ENCODE measurements at places on chromosomes 3 and 15.

DNA sequence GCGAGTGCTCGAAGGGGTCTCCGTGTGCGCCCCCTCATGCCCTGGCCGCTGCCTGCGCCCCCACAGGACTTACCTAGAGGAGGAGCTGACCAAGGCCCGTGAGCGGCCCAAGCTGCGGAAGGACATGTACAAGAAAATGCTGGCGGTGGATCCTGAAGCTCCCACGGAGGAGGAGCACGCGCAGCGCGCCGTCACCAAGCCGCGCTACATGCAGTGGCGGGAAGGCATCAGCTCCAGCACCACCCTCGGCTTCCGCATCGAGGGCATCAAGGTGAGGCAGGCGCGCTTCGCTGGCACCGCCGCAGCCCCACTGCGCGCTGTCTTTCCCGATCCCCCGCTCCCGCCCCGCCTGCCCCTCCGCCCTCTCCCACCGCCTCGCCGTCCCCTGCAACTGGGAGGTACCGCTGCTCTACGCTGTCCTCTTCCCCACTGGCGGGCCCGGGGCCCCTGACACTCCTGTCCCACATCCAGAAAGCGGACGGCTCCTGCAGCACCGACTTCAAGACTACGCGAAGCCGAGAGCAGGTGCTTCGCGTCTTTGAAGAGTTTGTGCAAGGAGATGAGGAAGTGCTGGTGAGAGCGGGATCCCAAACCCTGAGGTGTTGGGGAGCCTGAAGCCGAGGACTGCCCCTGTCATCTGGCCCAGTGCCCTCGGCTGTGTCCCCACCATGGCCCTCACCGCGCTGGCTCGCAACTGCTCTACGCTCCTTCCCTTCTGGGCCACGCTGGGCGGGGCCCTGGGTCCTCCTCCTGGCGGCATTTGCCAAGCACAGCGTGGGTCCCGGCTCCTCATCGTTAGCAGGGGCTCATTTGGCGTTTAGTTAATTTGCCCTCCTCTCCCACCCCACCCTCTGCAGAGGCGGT lies 8.5 kb downstream of the ITPKA start:
- DNase-seq = no peak

- DNase-seq = no peak
Measured at GRCh38 chr3:54706738-54707137, 221.1 kb downstream of the LRTM1 start.

- DNase-seq = no peak
Measured at GRCh38 chr3:31755926-31756658, 223.4 kb downstream of the STT3B start.

- no peak for DNase-seq
Measured at GRCh38 chr3:39173318-39174125, 18.9 kb downstream of the XIRP1 start.

DNA sequence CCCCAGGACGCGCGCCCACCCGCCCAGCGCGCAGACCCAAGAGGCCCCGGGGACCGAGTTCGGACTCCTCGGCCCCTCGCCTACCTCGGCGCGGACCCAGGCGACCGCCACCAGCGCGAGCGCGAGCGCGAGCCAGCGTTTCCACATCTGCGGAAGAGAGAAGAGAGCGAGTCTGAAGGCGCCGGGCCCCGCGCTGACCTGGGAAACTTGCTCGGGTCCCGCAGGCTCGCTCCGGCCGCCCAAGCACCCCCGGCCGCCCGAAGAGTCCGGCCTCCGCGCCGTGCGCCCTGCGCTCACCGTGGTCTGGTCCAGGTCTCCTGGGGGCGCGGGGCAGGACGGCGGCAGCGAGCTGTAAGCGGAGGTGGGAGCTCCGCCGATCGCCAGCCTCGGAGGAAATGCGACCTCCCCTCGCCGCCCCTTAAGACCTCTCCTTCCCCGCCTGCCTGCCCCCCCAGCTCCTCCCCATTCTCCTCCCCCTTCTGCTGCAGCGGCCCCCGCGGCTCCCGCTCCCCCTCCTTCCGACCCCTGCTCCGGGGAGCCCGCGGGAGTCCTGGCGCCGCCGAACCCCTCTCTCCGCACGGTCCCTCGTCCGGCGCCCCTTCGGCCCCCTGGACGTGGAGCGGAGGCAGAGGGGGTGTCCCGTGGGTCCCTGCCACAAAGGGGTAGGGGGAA lies at the start of gene FSTL1:
Gene FSTL1, minus strand, starts transcription at position 393 of the 672 bp plus-strand sequence. Its CDS starts 246 bp downstream, at position 147.
- DNase-seq = peak; percentile 59

Data from Ammon's horn (tissue), 1 donor.